Stimulated activated CD4-positive, alpha-beta T cell treated with anti-CD3 and anti-CD28 coated beads, TNF-alpha, amount 100 ng/mL, for 1 hour (primary cell): ENCODE measurements at places on chromosomes 16 and 17.

DNA sequence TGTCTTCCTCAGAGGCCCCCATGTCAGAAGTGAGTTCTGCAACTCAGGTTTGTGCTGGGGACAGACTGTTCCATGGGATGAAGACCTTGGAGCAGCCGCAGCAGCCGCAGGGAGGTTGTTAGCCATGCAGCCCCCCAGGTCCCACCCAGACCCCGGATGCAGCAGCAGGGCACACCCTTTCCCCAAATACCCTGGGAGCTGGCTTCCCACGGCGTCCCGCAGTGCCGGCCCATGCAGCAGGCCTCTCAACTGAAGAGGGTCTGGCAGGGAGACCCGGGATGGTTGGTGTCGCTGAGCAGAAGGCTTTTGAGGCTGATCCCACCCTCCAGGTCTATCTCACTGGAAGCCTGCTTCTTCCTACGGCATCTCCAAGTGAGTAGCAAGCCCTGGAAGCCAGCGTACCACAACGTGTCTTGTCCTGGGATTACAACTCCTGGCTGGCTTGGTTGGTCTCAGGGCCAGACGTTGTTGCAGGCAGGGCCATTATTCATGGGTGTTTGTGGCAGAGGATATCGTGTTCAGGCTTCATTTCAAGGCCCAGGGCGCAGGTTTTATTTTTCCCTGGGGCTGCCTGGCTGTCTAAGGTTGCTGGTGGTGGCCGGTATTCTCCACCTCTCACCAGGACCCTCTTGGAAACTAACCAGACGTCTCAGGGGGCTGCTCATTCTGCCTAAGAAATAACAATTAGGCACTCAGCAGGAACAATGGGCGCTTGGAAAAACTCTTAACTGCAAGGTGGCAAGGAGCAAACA, 223.2 kb downstream of the C16orf95 start:
- DNase-seq: no peak

DNA sequence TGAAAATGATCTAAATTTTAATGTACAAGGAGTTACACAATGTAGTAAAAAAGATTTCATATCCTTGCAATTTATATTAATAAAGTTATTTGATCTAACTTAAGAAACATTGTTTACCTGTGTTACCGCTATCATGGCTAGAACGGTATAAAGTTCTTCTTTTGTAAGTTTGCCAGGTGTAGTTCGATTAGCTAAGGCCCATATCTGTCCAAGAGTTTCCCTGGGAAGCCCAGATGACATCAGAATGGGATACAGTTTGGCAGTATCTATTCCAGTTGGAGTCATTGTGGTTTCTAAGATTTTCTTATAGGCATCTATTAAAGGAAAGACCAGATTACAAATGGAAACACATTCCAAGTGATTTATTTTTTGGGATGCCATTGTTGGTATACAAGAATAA, 37.5 kb downstream of the SYNRG start:
- no peak for DNase-seq

DNA sequence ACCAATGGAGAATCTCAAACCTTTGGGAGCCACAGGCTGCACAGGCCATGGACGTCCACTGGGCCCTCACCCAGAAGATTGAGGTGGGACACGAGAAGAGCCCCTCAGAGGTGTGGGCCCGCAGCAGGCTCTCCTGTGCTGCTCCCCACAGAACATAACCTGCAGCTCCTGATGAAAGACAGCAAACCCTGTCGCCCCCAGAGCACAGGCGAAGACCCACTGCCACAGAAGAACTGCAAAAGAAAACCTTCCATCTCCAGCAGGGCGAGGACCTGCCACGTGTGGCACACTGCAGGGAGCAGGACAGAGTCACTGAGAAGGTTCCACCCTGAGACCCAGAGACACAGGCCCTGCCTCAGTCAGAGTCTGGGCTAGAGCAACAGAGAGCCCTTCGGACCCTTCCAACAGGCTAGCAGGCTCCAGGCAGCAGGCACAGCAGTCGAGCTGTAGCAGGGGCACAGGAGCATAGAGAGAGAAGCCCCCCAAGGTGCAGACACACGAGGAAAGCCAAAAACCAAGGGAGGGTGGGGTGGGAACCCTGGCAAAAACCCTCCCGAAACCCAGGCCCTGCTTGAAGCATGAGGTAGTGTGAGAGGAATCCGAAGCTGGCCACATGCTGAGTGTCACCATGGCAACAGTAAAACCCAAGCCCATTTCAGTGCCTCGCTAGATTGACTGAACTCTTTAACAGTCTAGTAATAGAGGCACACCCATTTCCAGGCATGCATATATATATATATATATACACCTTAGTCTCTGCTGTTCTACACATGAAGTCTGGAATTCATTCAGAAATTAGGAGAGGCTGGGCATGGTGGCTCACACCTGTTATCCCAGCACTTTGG, 60.0 kb upstream of the CHMP6 start:
- DNase-seq: no peak

- DNase-seq: no peak
Observed at GRCh38 chr16:19123535-19124178, 9.9 kb downstream of the ITPRIPL2 start.

DNA sequence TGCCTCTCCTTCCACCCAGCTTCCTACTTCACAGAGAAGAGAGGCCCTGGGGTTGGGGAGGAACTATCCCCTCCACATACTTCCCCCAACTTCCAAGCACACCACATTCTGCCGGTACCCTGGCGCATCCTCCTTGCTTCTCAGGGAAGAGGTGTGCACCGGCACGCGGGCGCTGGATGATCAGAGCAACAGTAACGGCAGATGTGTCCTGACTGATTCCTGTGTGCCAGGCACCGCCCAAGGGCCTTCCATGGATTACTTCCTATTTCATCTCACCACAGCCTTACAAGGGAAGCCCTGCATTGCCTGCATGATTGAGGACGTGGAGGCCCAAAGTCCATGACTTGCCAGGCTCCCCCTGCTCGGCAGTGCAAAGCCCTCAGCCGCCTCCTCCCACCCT, 21.1 kb upstream of the MLKL start:
- DNase-seq: no peak
